ENCODE measurements at places on chromosomes 12 and 14.

- DNase-seq, result no peak
These were observed 7.4 kb upstream of the HOXC11 start for GRCh38 chr12:53965281-53966084.

GRCh38 chr12:52580496-52580895, 6.9 kb upstream of the KRT74 start:
- no peak for DNase-seq

- no peak for DNase-seq
These were observed 33.7 kb upstream of the ALG10B start for GRCh38 chr12:38282886-38283285.

- DNase-seq, result no peak
These were observed 34.8 kb downstream of the DLK1 start for GRCh38 chr14:100761481-100761880.

DNA sequence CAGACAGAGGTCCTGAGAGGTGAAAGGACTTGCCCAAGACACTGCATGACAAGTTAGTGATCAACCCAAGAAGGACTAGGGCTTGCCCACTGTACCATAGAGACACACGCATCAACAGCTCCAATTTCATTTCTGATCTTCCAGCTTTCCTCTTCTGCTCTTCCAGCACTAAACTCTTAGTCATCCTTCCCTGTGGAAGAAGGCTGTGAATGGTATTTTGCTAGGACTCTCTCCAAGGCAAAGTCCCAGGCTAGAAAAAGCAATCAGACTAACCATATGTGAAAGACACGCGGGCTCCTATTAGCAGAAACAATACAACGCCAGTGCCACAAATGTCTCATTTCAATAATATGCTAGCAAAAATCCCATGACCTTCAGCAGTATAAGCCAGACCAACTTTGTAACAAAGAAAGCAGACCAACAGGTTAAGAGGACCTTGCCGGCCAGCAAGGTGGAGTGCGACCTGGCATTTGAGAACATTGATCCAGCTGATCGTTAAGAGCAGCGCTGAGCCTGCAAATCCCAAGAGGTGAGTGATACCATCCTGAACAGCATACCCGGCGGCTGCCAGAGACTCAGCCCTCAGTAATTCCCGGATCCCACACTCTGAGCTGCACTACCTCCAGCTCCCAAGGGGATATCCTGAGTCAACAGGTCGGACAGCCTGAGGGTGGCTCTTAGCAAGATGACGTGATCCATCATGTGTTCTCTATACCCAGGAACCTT, 132.5 kb downstream of the FOXN3 start:
- DNase-seq, result no peak

DNA sequence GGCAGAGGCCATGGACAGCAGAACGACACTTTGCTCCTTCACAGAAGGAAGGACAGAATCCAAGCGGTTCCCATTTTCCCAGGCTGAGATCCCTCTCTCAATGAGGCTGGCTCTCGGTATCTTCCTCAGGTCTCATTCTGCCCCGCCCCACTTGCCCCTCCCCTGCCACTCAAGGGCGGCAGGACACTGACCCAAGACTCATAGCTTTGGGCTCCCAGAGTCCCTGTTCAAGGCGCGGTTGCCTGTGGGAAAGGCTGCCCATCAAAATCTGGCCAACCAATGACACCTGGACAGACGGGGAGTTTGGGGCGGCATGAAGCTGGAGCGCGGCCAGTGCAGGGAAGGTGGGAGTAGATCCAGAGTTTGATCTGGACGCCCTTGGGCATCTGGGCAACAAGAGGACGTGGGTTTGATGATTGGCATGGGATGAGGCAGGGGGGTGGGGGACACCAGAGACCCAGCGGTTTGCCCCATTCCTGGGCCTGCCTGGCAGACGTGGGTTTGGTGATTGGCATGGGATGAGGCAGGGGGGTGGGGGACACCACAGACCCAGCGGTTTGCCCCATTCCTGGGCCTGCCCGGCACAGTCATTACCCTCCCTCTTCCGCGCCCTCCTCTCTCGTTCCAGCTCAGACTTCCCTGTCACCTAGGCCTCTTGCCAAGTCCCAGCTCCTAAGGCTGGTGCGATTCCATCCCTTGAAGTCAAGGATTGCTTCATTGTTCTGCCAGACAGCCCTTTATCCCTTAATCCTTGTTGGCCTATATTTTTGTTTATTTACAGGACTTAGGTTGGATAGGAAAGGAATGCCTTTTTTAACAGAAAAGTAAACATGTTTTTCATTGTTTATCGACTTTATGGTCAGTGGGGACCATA, 92.1 kb downstream of the NINJ2 start:
- DNase-seq, result no peak

GRCh38 chr14:97760050-97760449, 962.9 kb downstream of the VRK1 start:
- no peak for DNase-seq

- no peak for DNase-seq
These were observed 4.6 kb upstream of the OTUB2 start for GRCh38 chr14:94021416-94022157.

- DNase-seq, result no peak
These were observed 141.3 kb downstream of the TSPAN9 start for GRCh38 chr12:3218228-3219171.

- DNase-seq, result no peak
These were observed 77.5 kb downstream of the COX16 start for GRCh38 chr14:70281939-70282338.

- DNase-seq, result peak; percentile 58
These were observed 18.8 kb upstream of the FLVCR2 start for GRCh38 chr14:75559451-75560222.

- no peak for DNase-seq
These were observed 196.9 kb downstream of the ALG10 start for GRCh38 chr12:34219046-34219770.

DNA sequence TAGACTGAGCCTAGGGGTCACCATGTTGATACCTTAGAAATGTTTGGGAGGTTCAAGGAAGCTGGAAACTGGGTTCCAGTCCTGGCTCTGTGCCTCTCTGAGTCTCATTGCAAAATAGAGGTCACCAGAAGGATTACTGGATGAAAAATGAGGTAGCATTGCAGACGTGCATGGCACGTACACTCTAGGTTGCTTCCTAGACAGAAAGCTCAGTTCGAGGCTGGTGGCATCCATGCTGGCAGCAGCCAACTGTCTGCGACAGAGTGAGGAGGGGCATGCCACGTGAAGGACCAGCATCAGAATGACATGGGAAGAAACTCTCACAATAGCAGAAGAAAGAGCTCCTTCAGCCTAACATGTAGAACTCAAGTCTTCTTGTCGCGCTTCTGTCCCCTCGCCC, 4.6 kb upstream of the CYP46A1 start:
- DNase-seq, result no peak

- DNase-seq, result no peak
These were observed 299.1 kb downstream of the BTG1 start for GRCh38 chr12:91846466-91847055.

- DNase-seq, result no peak
These were observed 146.6 kb downstream of the DPY19L2 start for GRCh38 chr12:63521706-63522105.

DNA sequence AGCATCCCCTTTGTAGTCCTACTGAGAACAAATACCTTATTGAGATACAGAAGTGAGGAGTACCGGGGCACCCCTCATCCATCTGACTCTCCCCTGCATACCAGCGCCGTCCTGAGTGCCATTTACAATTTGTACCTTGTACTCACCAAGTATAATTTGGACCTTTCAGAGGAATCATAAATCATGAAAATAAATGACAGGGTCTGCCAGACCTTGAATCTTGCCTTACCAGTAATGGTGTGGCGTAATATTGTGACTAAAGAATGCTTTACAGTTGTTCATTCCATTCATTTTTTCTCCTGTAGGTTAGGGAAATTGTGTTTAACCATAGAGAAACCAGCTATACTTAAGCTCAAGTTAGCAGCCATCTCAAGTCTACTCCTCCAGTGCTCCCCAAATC, 243.7 kb upstream of the RGS6 start:
- DNase-seq, result no peak

DNA sequence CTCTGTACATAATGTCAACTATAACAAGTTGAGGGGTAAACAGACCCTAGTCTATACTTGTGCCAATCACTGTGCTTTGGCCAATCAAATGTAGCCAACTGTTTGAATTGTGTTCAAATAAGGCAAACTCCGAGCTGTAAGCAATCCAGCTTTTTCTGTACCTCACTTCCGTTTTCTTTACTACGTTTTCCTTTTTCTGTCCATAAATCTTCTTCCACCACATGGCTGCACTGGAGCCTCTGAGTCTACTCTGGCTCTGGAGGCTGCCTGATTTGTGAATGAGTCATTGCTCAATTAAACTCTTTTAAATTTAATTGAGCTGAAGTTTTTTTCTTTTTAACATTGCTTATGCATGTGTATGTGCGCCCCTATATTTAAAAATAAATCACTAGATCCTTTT, 29.7 kb downstream of the CLEC1A start:
- no peak for DNase-seq

DNA sequence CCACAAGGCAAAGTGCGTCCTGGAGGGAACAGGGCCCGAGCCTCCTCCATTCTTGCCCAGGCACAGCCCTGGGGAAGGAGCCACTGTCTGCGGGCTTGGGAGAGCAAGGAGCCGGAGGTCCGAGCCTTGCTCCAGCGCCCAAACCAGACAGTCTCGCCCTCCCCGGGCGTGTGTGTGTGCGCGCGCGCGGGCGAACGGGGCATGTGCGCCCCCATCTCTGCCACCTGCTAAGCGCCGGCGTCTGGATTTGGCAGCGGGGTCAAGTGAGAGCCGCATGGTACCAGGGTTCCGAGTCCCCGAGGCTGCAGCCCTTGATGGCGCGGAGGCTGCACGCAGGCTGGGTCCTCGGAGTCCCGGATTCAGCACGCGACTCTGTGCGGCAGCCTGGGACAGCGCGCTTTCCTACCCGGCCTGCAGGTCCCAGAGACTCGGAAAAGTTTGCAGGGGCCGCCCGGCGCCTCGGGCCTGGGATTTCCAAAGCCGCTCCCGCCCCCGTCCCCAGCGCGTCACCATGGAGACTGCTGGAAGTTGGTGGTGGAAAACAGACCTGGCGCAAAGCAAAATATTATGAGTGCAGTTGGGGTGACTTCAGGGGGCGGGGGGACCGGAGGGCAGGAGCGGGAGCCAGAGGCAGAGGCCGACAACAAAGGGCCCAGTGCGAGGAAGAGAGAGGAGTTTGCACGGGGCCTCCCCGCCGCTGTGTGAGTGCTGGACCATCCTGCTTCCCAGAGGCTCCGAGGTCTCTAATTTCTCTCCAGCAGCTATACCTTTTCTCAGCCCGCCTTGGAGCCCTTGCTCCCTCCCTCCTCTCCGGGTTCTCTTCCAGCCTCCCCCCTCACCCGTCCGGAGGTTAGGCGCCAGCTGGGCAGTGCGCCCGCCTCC, 4.2 kb downstream of the RFX4 start:
- no peak for DNase-seq

- no peak for DNase-seq
These were observed 365.6 kb downstream of the BCL11B start for GRCh38 chr14:98906123-98906995.

DNA sequence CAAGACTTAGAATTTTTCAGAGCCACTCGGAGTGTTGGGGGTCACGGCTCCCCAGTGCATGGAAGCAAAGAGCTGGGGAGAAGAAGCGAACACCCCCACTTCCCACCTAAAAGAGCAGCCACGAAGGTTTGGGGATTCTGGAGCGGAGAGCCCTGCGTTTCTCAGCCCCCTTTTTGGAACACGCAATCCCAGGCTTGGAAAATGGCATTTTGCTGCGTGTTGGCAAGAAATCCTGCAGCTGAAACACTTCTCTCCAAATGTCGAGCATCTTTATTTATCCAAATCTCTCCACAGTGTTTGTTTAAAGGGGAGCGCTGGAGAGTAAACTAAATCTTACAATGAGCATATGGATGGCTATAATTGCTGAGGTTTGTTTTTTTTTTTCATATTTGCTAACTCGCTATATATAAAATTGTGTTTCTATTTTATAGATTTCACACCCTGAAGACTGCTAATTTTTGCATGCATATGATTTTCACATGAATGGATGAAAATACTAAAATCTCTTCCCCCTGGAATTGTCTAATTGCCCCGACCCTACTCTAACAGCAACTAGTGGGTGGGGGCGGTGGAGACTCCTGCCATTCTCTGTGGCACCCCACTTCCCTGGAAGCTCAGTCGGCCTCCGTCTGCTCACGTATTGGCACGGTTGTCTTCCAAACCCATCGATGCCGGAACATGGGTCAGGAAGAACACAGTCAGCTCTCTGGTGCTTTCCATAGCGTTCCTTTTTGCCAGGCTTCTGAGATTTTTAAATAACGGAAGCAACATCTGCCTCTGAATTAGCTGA, 120.5 kb downstream of the GCH1 start:
- no peak for DNase-seq

DNA sequence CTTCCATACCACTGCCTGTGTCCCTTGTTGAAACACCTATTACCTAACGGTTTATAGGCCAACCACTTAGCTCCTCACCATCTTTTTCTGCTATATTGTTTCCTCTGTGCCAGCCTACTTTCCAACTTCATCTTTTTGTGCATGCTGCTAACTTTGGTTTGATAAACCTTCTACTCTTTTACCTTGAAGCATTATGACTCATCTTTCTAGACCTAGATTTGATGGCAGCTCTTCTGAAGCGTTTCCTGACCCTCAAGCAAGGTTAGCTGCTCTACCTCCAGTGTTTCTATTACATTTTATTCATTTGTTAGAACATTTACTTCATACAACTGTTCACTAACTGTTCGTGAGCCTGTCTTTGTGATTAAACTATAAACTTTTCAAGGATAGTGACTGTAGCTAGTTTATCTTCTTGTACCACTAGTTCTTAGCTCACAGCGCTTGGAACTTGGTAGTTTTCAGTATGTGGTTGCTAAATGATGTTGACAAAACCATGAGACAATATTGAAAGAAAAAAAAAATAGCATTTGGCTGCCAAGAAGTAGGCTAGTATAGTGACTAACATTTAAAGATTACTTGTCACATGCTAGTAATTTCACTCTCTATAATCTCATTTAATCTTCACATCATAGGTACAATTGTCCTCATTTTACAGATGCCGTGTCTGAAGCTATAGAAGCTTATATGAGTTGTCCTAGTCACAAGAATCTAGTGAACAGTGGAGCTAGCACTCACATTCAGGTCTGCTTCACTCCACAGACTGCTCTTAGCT, 79.5 kb downstream of the APAF1 start:
- no peak for DNase-seq

GRCh38 chr12:106106892-106107291, 31.9 kb downstream of the NUAK1 start:
- DNase-seq, result no peak

- DNase-seq, result no peak
These were observed 60.6 kb downstream of the ARL6IP4 start for GRCh38 chr12:123041042-123041531.

DNA sequence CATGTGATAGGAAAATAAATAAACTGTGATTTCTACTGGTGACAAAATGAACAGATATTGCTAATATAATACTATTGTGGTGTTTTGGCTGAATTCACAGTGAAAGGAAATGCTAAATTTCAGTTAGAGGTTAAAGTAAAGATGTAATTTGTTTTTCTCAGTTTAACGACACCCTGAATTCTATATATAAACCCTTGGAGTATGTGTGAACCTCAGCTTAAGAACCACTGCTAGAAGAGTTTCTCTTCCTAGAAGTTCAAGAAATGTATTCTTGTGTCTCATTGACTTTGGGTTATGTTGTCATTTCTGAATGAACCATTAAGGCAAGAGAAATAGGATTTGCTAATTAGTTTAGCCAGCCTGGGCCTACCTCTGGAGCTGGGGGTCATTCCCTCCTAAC, 8.2 kb downstream of the FBXO34 start:
- DNase-seq, result no peak

- DNase-seq, result no peak
These were observed 67.1 kb downstream of the RERG start for GRCh38 chr12:15154103-15154502.

- no peak for DNase-seq
These were observed 139.6 kb downstream of the PRKD1 start for GRCh38 chr14:29788093-29788492.

- no peak for DNase-seq
These were observed 25.9 kb upstream of the DHRS2 start for GRCh38 chr14:23610090-23610814.
